Activated naive CD4-positive, alpha-beta T cell treated with anti-CD3 and anti-CD28 coated beads for 36 hours (primary cell): ENCODE measurements at places on chromosomes 13 and 19.

GRCh38 chr13:43370842-43371241 is 347.5 kb downstream of the DNAJC15 start:
- no peak for DNase-seq

GRCh38 chr19:44653977-44654774 is 10.5 kb downstream of the PVR start:
- DNase-seq: peak; percentile 91

DNA sequence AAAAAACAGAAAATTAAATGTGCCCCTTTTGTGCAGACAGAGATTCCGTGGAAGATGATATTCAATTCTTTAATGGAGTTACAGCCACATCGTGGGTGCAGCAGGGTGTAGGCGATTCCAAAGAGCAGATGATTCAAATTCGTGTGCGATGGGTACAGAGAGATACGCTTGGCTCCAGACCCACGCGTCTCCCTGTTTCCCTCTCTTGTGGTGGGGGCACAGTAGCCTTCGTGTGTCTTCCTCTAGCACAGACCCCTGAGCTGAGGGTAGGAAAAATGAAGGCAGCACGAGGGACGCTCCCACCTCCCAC is 4.8 kb downstream of the TSPAN16 start:
- DNase-seq: no peak

- DNase-seq: no peak
Observed at GRCh38 chr19:39263912-39264305, 4.3 kb upstream of the IFNL2 start.

- peak; percentile 72 for DNase-seq
Observed at GRCh38 chr13:21675095-21675991, 4.5 kb downstream of the FGF9 start.

GRCh38 chr19:16429066-16429758 is 42.6 kb downstream of the EPS15L1 start:
- no peak for DNase-seq

GRCh38 chr19:2413629-2414028 is 13.8 kb downstream of the TIMM13 start:
- no peak for DNase-seq

GRCh38 chr13:74868049-74868448 is 613.9 kb downstream of the TBC1D4 start:
- DNase-seq: no peak

DNA sequence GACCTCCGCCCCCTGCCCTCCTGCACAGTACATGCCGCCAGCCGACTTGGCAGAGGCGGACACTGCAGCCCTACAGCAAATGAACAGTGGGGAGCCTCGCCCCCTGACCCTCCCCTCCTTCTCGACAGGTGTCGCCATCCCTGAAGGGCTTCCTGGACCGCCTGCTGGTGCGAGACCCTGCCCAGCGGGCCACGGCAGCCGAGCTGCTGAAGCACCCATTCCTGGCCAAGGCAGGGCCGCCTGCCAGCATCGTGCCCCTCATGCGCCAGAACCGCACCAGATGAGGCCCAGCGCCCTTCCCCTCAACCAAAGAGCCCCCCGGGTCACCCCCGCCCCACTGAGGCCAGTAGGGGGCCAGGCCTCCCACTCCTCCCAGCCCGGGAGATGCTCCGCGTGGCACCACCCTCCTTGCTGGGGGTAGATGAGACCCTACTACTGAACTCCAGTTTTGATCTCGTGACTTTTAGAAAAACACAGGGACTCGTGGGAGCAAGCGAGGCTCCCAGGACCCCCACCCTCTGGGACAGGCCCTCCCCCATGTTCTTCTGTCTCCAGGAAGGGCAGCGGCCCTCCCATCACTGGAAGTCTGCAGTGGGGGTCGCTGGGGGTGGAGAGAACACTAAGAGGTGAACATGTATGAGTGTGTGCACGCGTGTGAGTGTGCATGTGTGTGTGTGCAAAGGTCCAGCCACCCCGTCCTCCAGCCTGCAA is 18.3 kb upstream of the NCCRP1 start:
- no peak for DNase-seq

DNA sequence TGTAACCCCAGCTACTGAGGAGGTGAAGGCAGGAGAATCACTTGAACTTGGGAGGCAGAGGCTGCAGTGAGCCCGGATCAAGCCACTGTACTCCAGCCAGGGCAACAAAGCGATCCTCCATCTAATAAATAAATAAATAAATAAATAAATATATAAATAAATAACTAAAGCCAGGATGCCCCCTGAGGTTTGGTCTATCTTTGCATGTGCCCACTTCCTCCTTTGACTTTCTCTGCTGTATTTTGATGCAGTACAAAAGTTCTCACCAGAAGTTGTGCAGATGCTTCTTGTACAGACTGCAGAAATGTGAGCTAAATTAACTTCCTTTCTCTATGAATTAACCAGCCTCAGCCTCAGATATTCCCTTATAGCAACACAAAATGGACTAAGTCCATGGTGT is 6.5 kb upstream of the N4BP2L2 start:
- no peak for DNase-seq
